ENCODE measurements at places on chromosomes 4 and X. TPM values are rescaled to one million over a fixed set of nuclear protein-coding genes. Genes with fewer than 3 reads are reported as not detected.

FHDC1 gene
- 2.3 TPM for total RNA-seq

EVC2 gene
- total RNA-seq: 7.5 TPM

SLC10A3 gene
- 22.3 TPM for total RNA-seq

HSFX2 gene
- total RNA-seq: not detected

PTTG2 gene
- not detected for total RNA-seq

NELFA gene
- 25.5 TPM for total RNA-seq
